Osteocyte (in vitro differentiated cells): ENCODE measurements at places on chromosomes 7 and 10. TPM values are rescaled to one million over a fixed set of nuclear protein-coding genes. Genes with fewer than 3 reads are reported as not detected.
A peak's percentile ranks its signal among the peaks of the same experiment; 100 is the strongest.

GLI3 gene
- total RNA-seq, result 57.0 and 57.9 TPM in 2 replicates

IGFBP3 gene
- 294 and 321 TPM in 2 replicates for total RNA-seq

CCDC3 gene
- 14.1 and 15.0 TPM in 2 replicates for total RNA-seq

HMX2 gene
- total RNA-seq, result not detected in 2 replicates

UNC5B gene
- 13.0 and 13.1 TPM in 2 replicates for total RNA-seq

KCNH2 gene
- not detected in 2 replicates for total RNA-seq

CYP3A4 gene
- total RNA-seq, result not detected in 2 replicates

POMZP3 gene
- total RNA-seq, result 9.6 and 11.4 TPM in 2 replicates

LGI1 gene
- total RNA-seq, result 0.29 TPM in 1 of 2 replicates, not detected in the other

TET1 gene
- 20.4 and 20.9 TPM in 2 replicates for total RNA-seq

STOX1 gene
- total RNA-seq, result 1.3 and 1.6 TPM in 2 replicates

GRCh38 chr7:159102681-159103381 is 41.8 kb downstream of the VIPR2 start:
- H3K36me3 ChIP-seq, result no peaks in the 10 kb centered on the region
- H3K27ac ChIP-seq, result no peak overlapping the region
- no peaks in the 10 kb centered on the region for H3K27me3 ChIP-seq
- H3K4me3 ChIP-seq, result no peak overlapping the region

GRCh38 chr7:111081546-111082267 is 9.2 kb upstream of the LRRN3 start:
- no peak overlapping the region for H3K4me3 ChIP-seq
- H3K4me1 ChIP-seq, result peaks cover 33% of the 10 kb centered on the region
- no peaks in the 10 kb centered on the region for H3K27me3 ChIP-seq
- H3K36me3 ChIP-seq, result no peaks in the 10 kb centered on the region

GRCh38 chr10:112394475-112394875 is 20.6 kb downstream of the ACSL5 start:
- H3K4me3 ChIP-seq, result no peak overlapping the region
- no peak overlapping the region for H3K27ac ChIP-seq
- no peak for DNase-seq
- H3K36me3 ChIP-seq, result no peaks in the 10 kb centered on the region
- H3K27me3 ChIP-seq, result peaks cover 10% of the 10 kb centered on the region

DNA sequence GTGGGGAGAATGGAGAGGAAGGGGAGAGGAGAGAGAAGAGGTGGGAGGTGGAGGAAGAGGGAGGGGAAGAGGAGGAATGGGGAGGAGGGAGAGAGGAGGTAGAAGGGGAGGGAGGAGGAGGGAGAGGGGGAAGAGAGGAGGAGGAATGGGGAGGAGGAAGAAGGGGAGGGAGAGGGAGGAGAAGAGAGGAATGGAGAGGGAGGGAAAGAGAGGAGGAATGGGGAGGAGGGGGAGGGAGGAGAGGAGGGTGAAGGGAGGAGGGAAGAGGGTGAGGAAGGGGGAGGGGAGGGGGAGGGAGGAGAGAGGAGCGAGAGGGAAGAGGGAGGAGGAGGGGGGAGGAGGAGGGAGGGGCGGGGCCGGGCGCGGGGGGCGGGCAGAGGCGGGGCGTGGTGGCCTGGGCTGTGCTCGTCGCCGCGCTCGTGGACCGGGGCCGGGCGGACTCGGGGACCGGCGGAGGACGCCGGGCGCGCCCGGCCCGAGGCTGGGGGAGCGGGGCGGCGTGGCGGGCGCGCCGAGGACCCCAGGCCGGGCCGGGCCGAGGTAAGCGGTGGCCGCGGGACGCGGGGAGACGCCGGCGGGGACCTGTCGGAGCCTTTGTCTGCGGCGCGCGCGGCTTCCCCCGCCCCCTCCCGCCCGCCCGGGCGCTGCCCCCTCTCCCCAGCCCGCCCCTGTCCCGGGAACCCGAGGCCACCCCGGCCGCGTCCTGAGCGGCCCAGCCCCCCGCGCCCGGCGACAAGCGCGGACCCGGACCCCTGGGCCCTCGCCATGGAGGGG is at the start of gene SLC29A4:
SLC29A4 (plus strand) TSS at position 401 of the 774 bp plus-strand sequence. CDS start 4,874 bp downstream, outside the sequence.
- peaks cover 9% of the 10 kb centered on the region for H3K27me3 ChIP-seq
- peaks cover 6% of the 10 kb centered on the region for H3K4me1 ChIP-seq
- DNase-seq, result no peak
- no peak within 1 kb of the TSS for H3K27ac ChIP-seq

DNA sequence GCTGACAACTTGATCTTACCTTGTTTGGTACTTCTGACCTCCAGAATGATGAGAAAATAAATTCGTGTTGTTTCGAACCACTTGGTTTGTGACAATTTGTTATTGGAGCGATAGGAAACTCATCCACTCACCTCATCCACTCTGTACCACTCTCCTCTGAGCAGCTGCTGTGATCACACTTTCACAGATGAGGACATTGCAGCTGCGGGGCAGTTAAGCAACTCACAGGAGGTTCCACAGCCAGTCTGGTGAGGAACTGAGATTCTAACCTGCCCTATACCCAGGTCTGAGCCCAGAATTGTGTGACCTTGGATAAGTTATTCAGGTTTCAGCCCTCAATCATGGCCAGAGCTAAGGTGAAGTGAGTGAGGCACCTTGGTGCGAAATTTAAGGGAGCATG is 35.2 kb downstream of the BTBD16 start:
- no peaks in the 10 kb centered on the region for H3K36me3 ChIP-seq
- H3K27me3 ChIP-seq, result no peaks in the 10 kb centered on the region
- peak overlapping the region; percentile 72 for H3K27ac ChIP-seq
- no peak overlapping the region for H3K4me3 ChIP-seq
- peaks cover 65% of the 10 kb centered on the region for H3K4me1 ChIP-seq

GRCh38 chr10:54159924-54160323 is 641.1 kb downstream of the PCDH15 start:
- DNase-seq, result no peak
- no peaks in the 10 kb centered on the region for H3K27me3 ChIP-seq
- H3K4me1 ChIP-seq, result no peaks in the 10 kb centered on the region
- H3K27ac ChIP-seq, result no peak overlapping the region
- H3K36me3 ChIP-seq, result no peaks in the 10 kb centered on the region
- H3K4me3 ChIP-seq, result no peak overlapping the region

DNA sequence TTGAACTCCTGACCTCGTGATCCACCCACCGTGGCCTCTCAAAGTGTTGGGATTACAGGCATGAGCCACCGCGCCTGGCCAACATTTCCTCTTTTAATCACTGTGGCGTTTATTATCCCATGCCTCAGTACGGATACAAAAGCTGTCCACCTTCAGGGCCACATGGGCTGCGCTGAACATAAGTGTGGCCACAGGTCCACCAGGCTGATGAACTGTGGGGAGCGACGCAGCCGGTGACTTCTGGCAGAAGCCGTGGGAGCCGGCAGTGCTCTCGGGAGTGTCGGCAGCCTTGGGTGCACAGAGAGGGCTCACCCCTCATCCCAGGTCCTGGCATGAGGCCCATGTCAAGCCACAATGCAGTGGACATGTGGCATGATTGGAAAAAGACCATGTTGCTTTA is 223.6 kb downstream of the TNS3 start:
- H3K27me3 ChIP-seq, result no peaks in the 10 kb centered on the region
- H3K36me3 ChIP-seq, result peaks cover 2% of the 10 kb centered on the region
- no peak for DNase-seq
- H3K4me3 ChIP-seq, result no peak overlapping the region
- peaks cover 11% of the 10 kb centered on the region for H3K4me1 ChIP-seq

DNA sequence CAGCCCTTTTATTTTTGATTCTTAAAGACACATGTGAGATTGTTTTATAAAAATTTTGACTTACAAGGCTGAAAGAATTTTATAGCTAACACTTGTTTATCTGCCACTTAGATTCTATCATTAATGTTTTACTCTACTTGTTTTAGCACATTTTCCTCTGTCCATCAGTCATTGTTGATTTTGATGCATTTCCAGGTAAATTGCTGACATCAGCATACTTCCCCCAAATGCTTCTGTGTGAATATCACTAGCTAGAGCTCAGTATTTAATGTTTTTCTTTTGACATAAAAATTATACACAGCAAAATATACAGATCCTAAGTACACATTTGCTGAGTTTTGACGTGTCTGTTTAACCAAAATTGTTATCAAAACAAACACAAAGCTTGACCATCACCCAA is 43.0 kb downstream of the INPP5A start:
- peaks cover 1% of the 10 kb centered on the region for H3K36me3 ChIP-seq
- H3K27me3 ChIP-seq, result no peaks in the 10 kb centered on the region
- H3K4me3 ChIP-seq, result no peak overlapping the region
- DNase-seq, result no peak
- H3K4me1 ChIP-seq, result peaks cover 25% of the 10 kb centered on the region

- peaks cover 50% of the 10 kb centered on the region for H3K4me1 ChIP-seq
- no peak for DNase-seq
- no peak overlapping the region for H3K4me3 ChIP-seq
- H3K27me3 ChIP-seq, result no peaks in the 10 kb centered on the region
Observed at GRCh38 chr10:125024497-125025234, 82.7 kb downstream of the ZRANB1 start.

DNA sequence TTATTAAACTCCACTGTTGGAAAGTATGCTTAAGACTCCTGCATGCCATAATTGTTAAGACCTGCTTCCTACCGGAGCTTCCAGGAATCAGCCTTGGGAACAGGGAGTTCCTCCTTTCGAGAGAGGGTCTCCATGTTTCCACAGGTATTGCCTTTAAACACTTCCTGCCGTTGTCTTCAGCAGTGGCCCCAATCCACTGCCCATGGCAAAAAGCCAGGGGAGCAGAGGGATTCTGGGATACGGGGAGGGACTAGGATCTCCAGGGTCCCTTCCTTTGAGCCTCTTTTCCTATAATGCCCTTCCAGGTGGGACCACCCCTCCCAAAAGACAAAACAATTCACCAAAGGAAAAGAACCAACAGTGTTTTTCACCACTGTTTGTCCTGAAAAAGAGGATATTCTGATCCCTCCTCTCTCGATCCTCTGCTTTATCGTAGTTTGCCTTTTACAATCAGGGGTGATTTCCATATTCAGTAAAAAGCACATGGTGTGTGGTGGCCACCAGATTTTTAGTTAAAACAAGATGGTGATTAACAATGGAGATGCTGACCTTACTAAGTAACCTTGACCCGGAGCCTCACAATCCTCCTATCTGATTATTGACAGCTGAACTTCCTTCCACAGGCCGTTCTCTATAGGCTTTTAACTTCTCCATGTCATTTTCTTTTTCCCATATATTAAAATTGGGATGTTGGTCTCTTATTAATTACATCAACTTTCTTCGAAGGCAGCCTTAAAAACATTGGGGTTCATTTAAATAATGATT is 36.0 kb downstream of the LRRC72 start:
- no peaks in the 10 kb centered on the region for H3K36me3 ChIP-seq
- DNase-seq, result no peak
- no peaks in the 10 kb centered on the region for H3K27me3 ChIP-seq

DNA sequence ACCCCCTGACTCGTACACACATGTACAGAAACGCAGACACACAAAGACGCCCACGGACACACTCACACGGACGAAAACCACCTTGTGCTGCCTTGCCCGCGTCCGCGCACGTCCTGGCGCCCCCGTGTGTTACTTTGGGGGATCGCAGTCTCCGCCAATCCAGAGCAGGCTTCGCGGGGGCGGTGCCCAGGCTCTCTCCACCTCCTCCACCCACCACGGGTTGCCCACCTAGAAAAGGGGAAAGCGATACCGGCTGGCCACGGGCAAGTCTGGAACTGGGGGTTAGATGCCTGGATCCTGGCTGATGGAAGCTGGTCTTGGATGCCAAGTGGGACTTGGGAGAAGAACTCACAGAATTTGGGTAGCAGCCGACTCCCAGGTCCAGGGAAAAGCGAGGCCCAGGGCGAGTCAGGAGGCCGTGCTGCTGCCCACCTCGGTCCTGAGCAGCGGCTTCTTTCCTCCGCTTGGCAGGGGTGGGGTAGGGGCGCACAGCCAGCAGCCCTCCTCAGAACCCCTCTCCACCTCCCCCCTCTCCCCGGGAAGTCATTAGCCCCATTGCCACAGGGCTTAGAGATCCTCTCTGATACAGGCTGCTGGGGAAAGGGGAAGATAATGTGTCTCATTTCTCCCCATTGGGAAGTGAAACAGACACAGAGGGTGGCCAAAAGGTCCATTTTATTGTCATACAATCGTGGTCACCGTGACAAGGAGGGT is 4.6 kb upstream of the VGF start:
- no peaks in the 10 kb centered on the region for H3K36me3 ChIP-seq
- H3K4me1 ChIP-seq, result peaks cover 53% of the 10 kb centered on the region
- H3K27me3 ChIP-seq, result peaks cover 78% of the 10 kb centered on the region
- H3K27ac ChIP-seq, result no peak overlapping the region
- H3K4me3 ChIP-seq, result no peak overlapping the region

DNA sequence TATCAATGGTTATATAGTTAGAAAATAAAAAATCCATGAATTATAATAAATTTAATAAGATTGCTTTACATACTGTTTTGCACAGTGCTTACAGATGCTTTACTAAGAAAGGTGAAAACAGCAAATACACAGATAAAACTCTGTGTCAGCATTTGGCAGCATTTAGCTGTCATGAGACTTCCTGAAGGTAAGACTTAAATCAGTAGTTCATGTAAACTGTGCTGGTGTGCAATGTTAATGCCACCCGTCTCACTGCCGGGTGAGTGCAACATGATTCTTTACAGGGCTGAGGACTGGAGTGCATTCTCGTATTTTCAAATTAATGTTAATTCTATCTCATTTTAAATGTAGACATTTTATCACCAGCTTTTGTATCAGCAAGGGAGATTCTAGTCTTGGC is 326.2 kb upstream of the POT1 start:
- peaks cover 23% of the 10 kb centered on the region for H3K4me1 ChIP-seq
- H3K27me3 ChIP-seq, result no peaks in the 10 kb centered on the region
- H3K4me3 ChIP-seq, result no peak overlapping the region
- H3K36me3 ChIP-seq, result no peaks in the 10 kb centered on the region
- DNase-seq, result no peak

DNA sequence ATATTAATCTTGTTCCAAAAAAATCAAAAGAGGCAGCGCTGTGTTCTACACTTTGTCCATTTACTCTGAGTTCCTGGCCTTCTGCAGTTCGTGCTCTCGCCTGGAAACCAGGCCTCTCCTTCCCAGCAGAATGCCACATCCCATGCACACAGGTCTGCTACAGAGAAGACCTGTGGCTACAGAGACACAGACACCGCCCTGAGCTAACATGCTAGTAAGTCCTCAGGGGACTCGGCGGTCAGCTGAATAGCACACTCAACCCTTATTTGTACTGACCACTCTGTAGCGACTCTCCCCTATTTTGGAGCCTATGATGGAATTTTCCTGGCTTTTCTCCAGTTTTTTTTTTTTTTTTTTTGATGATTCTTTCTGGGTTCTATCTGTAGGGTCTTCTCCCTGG is 12.8 kb downstream of the CREB3L2 start:
- H3K27me3 ChIP-seq, result no peaks in the 10 kb centered on the region
- H3K27ac ChIP-seq, result no peak overlapping the region
- no peak overlapping the region for H3K4me3 ChIP-seq
- no peak for DNase-seq
- peaks cover 13% of the 10 kb centered on the region for H3K36me3 ChIP-seq
- H3K4me1 ChIP-seq, result no peaks in the 10 kb centered on the region

DNA sequence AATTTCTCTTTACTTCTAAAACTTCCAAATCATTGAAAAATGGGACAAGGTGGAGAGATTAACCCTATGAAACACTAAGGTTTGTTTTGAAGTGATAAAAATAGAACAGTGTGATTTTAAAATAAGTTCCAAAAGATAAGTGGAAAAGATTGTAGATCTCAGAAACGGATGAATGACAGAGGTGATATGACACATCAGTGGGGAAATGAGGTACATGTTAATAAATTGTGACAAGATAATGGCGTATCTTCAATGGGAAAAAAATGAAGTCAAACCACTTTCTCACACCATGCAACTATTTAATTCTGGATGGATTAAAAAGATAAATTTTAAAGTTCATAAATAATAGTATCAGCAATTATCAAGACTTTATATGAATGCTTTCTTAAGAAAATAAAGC is 159.7 kb upstream of the VWC2 start:
- no peak for DNase-seq
- H3K4me3 ChIP-seq, result no peak overlapping the region
- H3K27me3 ChIP-seq, result no peaks in the 10 kb centered on the region
- H3K36me3 ChIP-seq, result no peaks in the 10 kb centered on the region
